ENCODE measurements at places on chromosomes 5 and 9.

GRCh38 chr5:157485340-157485739 is 25.3 kb downstream of the NIPAL4 start:
- no peak for DNase-seq

- DNase-seq = peak; percentile 16
These were observed 408.1 kb upstream of the ZNF608 start for GRCh38 chr5:125154301-125155110.

DNA sequence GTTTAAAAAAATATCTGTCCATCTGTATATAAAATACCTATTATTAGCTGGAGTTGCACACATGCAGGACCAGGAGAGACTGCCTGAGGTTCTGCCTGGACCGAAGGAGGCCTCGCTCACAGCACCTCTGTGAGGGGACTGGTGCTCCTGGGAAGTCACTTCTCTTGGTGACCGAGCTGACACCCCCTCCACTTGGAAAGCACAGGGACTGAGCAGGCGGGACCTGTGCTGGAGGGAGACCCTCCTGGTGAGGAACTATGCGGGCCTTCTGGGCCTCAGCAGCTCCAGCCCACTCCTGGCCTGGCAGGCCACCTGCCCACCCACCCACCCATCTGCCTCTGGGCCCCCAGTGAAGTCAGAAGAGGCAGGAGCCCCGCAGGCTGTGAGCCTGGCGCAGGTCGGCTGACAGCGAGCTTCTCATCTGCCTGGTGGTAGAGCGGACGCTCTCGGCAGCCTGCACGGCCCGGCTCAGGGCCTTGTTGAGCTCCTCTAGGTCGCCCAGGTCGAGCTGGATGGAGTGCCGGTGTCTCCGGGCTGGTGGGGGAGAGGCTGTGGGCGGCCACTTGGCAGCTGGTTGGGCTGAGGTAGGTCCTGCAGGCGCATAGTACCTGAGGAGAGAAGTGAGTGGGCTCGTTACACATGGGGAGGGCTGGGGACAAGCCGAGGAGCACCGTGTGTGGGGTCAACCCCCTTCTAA is 7.2 kb downstream of the ORM2 start:
- DNase-seq = no peak

- no peak for DNase-seq
These were observed 13.9 kb downstream of the KDM4C start for GRCh38 chr9:6771722-6772121.

GRCh38 chr9:132082188-132082587 is 2.5 kb upstream of the MED27 start:
- no peak for DNase-seq

DNA sequence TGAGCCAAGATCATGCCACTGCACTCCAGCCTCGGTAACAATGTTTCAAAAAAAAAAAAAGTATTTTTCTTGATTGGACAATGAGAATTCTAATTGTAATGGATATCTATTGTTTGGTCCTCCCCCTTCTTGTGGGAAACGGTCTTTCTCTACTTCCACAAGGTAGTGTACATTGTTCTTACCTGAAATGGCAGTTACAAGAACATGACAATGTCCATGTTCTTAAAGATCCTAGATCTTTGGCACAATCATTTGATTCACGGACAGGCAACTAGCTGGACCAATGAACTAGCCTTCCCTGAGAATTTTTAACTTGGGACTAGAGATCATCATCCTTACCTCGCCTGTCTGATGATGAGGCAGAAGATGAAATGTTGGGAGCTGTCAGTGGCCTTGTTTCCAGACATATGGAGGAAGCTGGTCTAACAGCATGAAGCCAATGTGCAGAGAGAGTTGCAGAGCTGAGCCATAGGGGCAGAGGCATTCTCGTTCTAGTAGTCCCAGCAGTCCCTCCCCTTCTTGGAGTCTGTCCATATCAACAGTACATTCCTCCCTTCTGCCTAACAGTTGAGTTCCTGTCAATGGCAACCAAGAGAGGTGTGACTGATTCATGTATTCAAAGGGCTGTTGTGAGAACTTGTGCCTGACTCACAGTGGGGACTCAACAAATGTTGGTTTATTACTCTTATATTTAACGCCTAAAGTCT is 2.1 kb upstream of the MARCHF6 start:
- peak; percentile 72 for DNase-seq

- DNase-seq = no peak
These were observed 8.4 kb downstream of the RPS14 start for GRCh38 chr5:150440948-150441812.

DNA sequence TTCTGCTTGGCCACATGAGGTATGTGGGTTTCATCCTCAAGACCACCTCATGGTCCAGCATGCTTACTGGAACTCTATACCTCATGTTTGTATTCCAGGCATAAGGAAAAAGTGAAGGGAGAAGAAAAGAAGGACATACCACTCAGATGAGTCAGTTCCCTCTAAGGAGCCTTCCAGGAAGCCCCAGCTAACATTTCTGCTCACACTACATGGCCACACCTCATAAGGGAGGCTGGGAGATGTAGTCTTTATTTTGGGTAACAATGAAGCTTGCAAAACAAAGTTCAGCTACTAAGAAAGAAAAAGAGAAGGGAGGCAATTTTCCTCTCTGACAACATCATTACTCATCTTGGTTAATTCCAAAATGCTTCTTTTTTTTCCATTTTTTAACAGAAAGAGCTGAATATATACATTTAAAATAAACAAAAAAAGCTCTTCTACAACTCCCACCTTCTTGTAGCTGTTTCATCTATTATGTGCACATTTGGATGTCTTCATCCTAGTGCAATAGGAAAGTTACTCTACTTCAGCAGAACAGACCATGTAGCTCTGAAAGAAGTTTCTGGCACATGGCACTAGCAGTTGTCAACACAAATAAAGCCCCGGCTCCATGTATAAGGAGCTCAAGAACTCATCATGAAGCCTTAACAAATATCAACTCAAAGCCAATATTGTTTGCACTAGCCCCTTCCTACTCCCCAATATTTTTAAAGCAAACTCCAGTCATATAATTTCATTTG is 123.6 kb upstream of the CCDC112 start:
- DNase-seq = peak; percentile 98

DNA sequence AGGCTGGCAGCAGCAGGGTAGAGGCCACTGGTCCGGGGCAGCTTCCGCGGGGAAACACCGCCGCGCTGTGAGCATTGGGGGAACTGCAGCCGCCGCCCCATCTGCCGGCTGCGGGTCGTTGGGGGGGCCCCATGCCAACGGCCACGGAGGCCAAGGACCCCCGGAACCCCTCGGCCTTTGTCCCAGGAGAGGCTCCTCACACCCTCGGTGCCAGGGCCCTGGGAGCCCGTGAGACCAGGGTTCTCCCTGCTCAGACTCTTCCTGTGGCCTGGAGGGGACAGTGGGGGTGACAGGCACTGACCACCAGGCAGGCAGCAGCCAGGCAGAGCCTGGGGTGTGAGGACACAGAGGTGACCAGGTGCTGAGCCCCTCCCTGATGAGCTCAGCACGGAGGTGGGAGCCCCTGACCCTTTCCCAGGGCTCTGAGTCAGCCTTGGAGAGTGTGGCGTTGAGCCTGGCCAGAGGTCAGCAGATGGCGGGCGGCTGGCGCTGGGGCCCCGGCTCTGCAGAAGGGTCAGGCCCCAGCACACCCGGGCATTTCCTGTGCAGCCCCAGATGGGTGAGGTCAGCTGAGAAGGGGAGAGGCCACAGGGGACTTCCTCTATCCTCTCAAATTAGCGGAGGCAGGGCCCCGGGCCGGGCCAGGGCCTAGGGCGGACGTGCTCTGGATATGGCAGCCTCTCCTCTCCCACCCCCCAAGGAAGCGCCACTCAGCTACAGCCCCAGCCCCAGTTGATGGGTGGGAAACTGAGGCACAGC is 17.9 kb upstream of the EGFL7 start:
- DNase-seq = peak; percentile 52

- no peak for DNase-seq
These were observed 69.0 kb downstream of the MEF2C start for GRCh38 chr5:88813805-88814575.

- DNase-seq = no peak
These were observed 30.0 kb upstream of the CAMLG start for GRCh38 chr5:134708301-134708700.

DNA sequence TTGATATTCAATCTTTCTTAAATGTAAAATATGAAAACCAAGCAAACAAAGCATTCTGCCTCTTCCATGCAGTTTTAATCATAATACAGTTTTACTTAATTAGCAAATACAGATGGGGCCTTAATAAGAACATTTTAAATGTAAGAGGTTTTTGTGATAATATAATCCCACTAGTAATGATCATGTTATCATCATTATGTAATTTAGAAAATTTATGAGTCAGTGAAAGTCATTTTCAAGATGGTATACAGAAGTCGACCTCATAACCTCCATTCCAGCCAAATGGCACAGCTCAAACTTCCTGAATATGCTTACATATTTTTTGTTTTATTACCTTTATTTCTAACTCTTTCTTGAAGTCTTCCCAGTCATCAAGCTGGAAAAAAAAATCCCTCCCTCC is 102.2 kb upstream of the GNA14 start:
- peak; percentile 51 for DNase-seq

- no peak for DNase-seq
These were observed 601 bp downstream of the FBXO38 start for GRCh38 chr5:148384380-148384737.

- no peak for DNase-seq
These were observed 70.5 kb downstream of the MED27 start for GRCh38 chr9:132008855-132009812.

GRCh38 chr9:119074017-119074416 is 295.2 kb downstream of the BRINP1 start:
- DNase-seq = no peak

DNA sequence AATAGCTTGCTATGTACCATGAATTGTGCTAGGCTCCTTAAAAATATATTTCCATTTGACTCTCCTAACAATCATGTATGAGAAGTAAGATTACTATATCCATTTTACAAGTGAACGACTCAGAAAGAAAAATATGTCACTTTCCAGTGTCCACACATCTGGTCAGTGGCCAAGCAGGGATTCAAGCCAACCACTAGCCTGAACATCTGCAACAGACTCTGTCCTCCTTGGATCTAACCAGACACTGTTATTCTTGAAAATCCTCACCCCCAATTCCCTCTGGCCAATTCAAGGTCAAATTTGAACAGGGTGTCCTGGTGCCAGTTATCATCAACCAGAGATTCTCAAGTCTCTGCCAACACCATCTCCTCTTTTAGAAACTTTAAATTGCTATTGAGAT is 344.1 kb upstream of the WWC1 start:
- peak; percentile 52 for DNase-seq

GRCh38 chr5:58491216-58491892 is at the start of gene GAPT:
Gene GAPT, plus strand, starts transcription at chr5:58491435. Its CDS starts 3,102 bp downstream, at chr5:58494537.
- no peak for DNase-seq

DNA sequence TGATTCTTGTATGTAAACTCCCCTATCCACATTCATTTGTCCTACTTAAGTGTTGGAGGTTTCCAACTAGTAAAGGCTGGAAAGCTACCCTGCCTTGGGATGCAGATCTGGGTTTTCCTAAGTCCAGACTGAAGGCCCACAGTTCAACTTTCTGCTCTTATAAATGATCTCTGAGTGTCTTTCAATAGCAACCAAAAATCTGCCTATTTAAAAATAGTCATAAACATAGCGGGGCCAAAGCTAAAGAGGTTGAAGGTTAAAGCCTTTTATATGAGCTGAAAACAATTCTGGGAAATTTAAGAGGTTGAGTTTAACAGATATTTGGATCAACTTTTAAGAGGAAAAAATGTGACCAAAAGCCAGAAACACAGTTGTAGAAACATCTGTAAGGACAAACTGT is 87.2 kb downstream of the NTRK2 start:
- no peak for DNase-seq

- DNase-seq = peak; percentile 49
These were observed 196.2 kb downstream of the AOPEP start for GRCh38 chr9:94922691-94923107.

- DNase-seq = no peak
These were observed 8.5 kb downstream of the HMHB1 start for GRCh38 chr5:143820451-143820850.

DNA sequence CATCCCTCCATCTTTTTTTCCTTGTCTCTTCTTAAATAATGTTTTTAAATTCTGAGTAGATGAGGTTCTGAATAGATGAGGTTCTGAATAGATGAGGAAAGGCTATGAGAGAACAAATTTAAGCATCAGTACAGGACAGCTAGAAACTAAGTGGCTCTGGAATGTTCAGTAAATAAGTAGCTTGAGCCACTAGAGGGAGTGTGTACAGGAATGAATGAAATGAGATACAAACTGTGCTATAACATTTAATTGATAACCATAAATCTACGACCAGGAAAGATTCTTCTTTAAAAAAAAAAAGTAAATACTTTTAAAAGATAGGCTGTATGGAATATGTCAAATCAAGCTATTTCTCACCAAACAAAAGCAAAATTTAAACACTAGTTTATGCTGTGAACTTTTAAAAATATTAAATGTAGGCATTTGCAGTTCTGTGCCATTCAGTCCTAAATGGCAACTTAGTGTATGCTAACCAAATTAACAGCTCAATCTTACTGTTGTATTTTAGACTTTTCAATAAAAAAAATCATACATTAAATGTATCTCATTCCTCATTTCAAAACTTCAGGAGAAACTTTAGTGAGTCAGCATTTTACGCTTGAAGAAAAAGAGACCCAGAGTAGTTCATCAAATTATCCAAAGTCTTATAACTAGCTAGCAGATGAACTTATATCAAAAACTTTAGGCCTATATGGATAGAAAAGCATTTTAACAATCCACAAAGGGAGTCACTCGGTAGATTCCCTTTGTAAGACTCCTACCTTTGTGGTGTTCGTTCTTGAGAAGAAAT is 70.4 kb upstream of the SNX2 start:
- DNase-seq = peak; percentile 75

- DNase-seq = no peak
These were observed 338.6 kb upstream of the PCSK5 start for GRCh38 chr9:75551861-75552260.

- DNase-seq = peak; percentile 45
These were observed 20.1 kb downstream of the ATOX1 start for GRCh38 chr5:151738125-151738848.

GRCh38 chr5:144207875-144208444 is 37.3 kb downstream of the KCTD16 start:
- DNase-seq = no peak

- DNase-seq = no peak
These were observed 45.2 kb upstream of the SARDH start for GRCh38 chr9:133783331-133783731.

- DNase-seq = no peak
These were observed 29.0 kb upstream of the BOD1 start for GRCh38 chr5:173645437-173645807.

GRCh38 chr9:1298046-1298445 is 247.9 kb downstream of the DMRT2 start:
- DNase-seq = no peak

All from fibroblast of mammary gland (primary cell).